AG20443 (cell line): ENCODE measurements at places on chromosomes 7 and 10.

DNA sequence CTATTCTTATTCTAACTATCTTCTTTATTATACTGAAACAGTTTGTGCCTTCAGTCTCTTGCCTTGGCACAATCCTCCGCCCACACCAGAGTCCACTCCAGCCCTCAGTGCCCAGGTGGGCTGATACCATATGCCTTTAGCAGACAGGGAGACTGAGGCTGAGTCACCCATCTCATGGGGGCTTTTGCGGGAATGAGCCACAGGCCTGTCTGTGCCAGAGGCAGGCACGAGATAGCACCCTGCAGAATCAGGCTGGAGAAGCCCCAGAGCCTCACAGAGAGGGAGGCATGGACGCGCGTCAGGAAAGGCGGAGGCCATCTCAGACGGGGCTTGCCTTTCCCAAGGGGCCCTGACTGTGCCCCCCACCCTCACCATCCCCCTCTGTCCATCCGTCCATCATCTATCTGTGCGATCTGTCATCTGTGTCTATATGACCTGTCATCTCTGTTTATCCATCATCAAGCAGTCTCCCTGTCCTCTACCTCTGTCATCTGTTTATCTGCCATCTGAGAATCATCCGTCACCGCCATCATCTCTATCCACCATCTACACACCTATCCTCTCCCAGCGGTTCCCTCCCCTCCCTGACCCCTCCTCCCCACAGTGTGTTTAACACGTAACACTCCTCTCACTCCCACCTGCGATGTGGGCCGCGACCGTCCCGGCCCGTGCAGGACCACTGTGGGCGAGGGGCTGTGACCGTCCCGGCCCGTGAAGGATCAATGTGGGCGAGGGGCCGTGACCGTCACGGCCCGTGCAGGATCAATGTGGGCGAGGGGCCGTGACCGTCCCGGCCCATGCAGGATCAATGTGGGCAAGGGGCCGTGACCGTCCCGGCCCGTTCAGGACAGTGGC is 7.3 kb upstream of the ADAP1 start:
- no peak for DNase-seq

- DNase-seq, result no peak
Observed at GRCh38 chr10:122503012-122503411, 41.7 kb downstream of the HTRA1 start.

GRCh38 chr7:113142385-113143119 is 24.2 kb upstream of the SMIM30 start:
- no peak for DNase-seq

DNA sequence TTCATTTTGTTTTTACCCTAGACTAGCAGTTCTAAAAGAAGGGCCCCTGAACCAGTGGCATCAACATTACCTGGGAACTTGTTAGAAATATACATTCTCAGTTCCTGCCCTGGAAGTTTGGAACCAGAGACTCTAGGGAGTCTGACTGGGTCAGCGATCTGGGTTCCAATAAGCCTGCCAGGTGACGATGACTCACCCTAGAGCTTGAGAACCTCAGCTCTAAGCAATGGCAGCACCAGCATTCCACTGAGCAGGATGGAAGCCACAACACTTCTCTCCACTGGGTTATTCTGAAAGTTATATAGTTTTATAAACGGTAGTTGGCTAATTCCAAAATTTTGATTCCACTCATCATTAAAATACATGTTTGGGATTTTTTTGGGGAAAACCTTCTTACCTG is 97.0 kb upstream of the AMPH start:
- no peak for DNase-seq

DNA sequence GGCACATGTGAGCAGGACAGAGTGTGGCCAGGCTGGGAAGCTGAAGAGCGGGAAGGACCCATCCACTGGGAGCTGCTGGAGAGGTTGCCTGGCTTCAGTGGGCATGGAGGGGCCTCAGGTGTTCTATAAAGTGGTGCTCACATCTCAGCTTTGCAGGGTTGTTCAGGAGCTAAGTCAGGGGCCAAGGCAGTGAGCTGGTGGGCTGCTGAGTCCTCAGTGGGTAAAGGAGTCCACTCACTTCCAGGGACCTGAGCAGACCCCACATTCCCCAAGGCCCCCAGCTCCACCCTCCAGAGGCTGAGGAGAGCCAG is 28.8 kb upstream of the C10orf53 start:
- DNase-seq, result no peak

DNA sequence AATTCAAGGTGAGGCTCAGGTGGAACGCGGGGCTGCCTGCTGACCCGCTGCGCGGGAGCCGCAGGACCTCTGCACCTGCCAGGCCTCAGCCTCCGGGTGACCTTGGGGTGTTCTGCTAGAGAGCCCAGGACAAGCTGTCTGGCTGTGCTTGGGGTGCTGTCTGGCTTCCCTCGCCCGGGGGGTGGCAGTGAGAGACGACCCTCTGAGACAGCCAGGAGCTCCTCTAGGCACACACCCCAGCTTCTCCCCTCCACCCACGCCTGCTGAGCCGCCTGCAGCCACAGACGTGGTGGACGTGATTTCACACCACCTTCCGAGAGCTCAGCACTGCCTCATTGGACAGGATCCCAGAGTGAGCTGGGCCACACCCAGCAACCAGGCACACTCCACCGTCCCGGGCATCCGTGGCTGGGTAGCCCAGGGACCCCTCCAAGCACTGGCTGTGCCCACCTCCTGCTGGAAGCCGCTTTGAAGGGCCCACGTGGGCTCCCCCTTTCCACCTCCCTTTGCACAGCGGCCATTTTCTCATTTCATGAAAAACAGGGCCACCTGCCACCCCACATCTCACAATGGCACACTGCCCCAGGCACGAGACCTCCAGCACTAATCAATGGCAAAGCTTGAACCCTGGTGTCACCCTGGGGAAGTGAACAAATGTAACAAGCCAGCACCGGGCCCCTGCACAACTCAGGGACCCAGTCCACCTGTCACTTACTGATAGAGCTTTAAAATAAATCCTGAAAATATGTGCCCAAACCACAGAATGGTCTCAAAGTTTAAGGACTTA is 35.0 kb downstream of the ZFAND2A start:
- peak; percentile 53 for DNase-seq

GRCh38 chr10:112217386-112218035 is 33.9 kb upstream of the GPAM start:
- no peak for DNase-seq

GRCh38 chr7:44967571-44968446 is 11.0 kb downstream of the MYO1G start:
- peak; percentile 51 for DNase-seq

- DNase-seq, result no peak
Observed at GRCh38 chr10:1736972-1737221, 428 bp downstream of the ADARB2 start.

DNA sequence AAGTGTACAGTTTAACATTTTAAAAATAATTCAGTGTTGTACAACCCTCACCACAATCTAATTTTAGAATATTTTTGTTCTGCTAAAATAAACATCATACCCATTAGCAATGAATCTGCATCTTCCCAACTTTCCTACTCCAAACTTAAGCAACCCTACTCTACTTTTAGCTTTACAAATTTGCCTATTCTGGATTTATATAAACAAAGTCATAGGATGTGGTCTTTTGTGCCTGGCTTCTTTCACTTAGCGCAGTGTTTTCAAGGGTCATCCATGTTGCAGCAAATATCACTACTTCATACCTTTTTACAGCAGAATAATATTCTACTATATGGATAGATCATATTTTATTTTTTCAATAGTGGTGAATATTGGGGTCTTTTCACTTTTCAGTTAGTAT is 18.9 kb downstream of the CALML3 start:
- no peak for DNase-seq

DNA sequence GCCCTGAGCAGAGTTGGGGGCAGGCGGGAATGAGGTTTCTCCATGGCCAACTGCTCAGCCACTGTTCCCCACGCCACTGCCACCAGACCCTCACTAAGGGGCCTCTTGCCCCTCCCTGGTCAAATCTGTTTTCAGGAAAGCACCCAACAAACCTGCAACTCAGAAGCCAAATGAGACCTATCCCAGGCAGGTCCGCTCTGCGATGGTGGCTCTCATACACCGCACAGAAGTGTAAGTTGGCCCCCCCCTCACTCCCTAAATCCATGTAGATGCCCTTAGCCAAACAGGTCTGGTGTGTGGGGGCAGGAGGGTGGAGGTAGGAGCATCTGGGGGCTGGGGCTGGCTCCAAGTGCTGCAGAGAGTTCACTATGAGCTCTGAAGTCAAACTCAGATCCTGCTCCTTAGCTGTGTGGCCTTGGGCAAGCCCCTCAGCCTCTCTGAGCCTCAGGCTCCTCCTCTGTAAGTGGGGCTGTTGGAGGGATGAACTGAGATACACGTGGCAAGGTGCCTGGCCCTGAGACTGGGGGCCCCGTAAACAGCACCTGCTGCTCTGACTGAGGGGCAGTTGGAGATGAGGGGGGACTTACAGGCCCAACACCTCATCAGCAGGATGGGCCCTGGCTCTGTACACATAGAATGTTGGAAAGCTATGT is 1.1 kb downstream of the MMRN2 start:
- no peak for DNase-seq

- DNase-seq, result no peak
Observed at GRCh38 chr10:77837248-77837924, 89.2 kb downstream of the DLG5 start.

DNA sequence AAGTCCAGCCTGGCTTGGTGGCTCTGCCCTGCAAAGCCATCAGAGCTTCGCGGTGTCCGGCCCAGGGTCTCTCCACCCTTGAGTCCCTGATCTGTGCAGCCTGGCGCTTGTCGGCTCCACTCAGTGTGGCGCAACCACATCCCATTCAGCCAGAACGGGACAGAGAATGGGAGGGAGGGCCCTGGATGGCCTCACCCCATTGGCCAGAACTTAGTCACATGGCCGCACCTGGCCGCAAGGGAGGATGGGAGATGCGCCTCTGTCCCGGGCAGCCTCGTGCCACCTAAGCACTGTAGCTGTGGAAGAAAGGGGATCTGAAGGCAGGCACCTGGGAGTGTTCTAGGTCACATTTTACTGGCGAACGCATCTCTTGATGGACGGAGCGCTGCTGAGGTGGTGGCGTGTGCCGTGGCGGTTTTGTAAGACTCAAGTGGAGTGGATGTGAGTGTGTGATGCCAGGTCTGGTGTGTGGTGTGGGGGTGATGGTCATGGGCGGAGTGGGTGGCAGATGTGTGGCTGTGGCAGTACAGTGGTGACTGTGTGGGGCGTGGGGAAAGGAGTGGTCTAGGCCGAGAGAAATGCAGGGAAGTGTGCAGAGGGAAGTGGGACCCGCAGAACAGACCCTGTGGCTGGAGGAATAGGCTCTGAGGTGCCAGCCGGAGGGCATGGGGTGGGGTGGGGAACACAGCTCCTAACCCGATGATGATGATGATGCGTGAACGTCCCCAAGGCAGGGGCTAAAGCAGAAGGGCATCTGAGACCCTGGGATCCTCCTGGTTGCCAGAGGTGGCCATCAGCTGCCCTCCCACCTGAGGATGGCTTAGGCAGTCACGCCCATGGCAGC is 19.0 kb downstream of the CLEC2L start:
- no peak for DNase-seq

DNA sequence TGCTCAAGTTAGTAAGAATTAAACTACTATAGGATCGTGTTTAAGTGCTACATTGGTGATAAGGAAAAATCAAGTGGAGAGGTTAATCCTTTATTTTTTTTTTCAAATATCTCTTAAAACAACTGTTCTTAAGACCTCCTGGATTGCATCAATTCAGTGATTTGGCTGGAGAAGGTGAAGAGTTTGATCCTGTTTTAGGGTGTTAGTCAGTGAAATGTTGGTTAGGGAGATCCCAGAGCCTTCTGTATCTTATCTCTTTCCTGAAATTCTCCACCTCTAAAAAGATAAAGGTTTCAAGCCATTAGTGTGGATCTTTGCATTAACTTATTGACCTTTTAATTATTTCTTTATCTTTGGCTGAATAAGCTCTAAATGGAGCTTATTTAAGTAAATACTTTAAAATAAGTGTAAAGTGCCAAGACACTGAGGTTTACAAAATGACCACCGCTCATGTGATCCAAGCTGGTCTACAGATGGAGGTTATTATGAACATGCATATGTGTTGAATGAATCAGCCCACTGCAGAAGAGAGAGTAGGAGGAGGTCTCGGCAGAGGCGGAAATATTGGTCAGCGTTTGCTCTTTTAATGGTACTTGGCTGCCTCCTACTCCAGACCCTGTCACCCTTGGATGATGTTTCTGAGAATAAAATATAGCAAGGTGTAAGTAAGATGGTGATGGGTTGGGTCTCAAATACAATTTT is 51.8 kb upstream of the BMPER start:
- peak; percentile 75 for DNase-seq

DNA sequence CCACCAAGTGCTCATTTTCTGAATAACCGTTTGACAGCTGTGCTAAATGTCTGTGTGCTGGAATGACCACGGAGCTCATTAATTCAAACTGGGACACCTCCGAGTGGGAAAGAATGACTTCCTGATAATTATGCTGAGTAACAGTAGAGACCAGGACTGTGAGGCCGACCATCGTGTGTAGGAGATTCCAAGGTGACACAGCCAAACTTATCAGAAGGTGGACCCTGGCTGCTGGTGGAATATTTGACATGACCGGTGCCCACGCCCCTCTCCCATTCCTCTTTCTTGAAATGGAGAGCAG is 400.0 kb downstream of the PTPRN2 start:
- DNase-seq, result no peak

GRCh38 chr10:68171539-68172080 is 60.3 kb downstream of the ATOH7 start:
- DNase-seq, result no peak

DNA sequence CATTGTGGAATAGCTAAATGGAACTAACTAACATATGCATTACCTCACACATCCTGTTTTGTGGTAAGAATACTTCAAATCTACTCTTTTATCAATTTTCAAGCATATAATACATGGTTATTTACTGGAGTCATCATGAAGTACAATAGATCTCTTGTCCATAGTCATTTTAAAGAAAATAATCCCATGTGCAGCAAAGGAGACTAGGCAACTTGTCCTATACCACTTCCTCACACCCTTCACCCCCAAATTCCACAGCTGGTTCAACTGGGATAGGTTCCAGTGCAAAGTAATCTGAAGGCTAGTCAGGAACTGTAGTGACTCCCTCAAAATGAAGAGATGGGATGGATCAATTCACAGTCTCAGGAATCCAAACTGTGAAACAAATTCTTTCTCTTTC is 176.1 kb downstream of the SGMS1 start:
- DNase-seq, result no peak

- DNase-seq, result no peak
Observed at GRCh38 chr10:8065651-8066050, 11.2 kb downstream of the GATA3 start.

DNA sequence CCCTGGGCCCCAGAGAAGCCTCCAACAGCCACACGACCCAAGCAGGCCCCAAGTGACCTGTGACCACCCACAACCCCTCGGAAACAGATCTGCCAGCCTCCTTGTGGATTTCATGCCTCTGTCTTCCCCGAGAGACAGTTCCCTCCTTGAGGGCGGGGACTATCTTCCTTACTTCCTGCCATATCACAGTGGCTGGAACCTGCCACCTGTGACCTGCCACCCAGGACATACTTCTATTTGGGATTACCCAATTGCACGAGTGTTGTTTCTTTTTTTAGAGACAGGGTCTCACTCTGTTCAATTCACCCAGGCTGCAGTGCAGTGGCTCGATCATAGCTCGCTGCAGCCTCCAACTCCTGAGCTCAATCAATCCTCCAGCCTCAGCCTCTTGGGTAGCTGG is 25.9 kb downstream of the TNRC18 start:
- no peak for DNase-seq
